NCI-H187 (cell line): ENCODE measurements at places on chromosomes 3 and 15.
A peak's percentile ranks its signal among the peaks of the same experiment; 100 is the strongest.

- no peak for DNase-seq
These were observed 22.6 kb downstream of the NTRK3 start for GRCh38 chr15:88233921-88234320.

GRCh38 chr3:40108643-40109042 lies 200.9 kb upstream of the EIF1B start:
- no peak for DNase-seq

DNA sequence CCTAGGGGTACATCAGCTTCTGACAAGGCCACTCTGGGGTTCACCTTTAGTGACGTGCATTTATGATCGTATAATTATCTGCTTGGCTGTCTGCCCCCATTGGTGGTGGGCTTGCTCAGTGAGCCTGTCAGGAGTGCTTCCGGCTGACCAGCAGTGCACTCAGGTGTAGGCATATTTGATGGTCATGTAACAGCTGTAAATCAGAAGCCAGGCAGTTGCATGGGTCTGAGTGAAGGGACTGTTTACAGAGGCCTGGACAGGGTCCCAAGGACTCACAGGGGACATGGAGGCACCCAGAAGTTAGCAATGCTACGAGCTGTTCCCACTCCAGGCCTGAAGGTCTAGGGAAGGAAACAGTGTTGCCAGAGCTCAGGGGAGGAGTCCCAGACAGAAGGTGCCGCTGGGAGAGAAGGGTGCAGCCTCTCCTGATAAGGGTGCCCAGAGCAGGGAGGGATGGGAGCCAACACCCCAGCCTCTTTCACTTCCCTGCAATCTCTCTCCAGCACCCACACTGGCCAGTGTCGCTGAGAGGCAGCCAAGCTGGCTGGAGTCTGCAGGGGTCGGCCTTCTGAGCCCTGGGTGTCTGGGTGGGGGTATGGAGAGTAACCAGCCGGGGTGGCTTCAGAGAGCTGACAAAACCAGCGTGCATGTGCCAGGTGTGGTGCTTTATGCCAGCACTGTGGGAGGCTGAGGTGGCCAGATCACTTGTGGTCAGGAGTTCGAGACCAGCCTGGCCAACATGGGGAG lies 61.3 kb upstream of the PRR23E start:
- DNase-seq: no peak

- DNase-seq: no peak
These were observed 71.1 kb downstream of the CCNL1 start for GRCh38 chr3:157088601-157089454.

DNA sequence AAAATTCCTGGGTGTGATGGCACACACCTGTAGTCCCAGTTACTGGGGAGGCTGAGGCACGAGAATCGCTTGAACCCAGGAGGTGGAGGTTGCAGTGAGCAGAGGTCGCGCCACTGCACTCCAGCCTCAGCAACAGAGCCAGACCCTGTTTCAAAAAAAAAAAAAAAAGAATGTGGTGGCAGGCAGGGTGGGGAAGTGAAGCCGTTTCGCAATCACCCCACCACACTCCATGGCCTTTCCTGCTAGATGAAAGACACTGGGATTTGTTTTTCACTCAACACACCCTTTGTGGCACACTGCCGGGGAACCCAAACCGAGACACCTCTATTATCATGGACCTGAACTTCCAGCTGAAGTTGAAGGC lies 172.4 kb upstream of the IQSEC1 start:
- DNase-seq: no peak

- DNase-seq: peak; percentile 63
These were observed 550 bp downstream of the RPP25 start for GRCh38 chr15:74955796-74956647.

DNA sequence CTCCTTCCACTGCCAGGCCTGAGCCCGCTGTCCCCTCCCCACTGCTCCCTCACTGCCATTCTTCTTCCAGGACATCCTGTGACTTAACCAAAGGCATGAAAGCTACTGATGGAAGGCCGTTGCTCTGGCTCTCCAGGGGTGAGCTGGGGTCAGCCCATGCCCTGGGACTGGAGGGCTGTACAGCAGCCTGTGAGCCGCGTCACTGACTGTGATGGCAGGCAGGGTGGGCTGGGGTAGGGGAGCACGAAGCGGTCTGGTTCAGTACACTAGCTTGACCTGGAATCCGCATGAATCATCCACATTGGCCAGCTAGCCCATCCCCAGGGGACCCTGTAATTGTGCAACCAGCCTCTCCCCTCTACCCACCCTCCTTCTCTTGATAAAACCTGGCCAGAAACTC lies 30.8 kb downstream of the CORO2B start:
- DNase-seq: no peak

DNA sequence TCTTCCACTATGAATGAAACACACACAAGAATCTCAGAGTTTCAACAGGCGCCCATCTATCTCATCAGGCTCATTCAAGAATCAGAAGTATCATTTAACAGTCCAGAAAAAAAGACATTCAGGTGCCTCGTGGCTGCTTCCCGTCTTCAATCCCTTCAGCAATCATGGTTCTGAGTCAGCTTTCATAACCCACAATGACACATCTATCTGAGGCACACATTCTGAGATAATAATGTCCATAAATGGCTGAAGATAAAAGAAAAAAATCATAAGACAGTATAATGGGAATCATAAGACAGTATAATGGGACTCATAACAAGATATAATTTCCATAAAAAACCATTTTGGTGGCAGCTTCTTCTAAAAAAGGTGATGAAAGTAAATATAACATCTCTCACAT lies 52.4 kb downstream of the TNIK start:
- no peak for DNase-seq

DNA sequence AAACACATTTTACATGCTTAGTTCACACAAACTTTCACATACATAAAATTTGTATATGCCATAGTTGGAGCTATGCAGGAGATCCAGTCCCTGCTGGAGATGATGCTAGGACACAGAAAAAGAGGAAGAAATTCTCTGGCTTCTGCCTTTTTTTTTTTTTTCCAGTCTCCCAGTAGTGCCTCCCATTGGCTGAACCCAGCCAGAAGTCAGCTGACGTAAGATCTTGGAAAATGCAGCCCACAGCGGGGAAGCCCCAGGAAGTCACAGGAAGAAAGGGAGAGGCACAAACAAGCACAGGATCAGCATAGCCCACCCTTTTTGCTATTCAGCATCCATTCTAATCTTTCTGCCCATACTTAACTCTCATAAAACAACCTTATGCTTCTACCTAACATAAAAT lies 38.5 kb downstream of the SCN11A start:
- DNase-seq: no peak

DNA sequence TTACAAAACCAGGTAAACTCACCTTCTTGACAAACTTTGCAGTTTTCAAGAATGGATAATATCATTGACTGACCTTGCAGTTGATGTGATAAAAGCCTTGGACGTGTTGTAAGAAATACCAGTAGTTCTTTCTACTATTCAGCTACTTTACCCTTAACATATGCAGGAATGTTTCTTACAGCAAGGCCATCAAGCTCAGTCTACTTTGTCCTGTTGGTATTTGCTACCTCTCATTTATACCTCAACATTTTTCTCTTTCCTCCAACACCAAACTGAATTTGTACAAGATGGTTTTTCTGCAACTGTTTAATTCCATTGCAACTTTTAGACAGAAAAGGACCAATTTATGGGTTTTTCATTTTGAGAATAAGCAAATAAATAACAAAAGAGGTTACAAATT lies 147.4 kb upstream of the BCHE start:
- no peak for DNase-seq

DNA sequence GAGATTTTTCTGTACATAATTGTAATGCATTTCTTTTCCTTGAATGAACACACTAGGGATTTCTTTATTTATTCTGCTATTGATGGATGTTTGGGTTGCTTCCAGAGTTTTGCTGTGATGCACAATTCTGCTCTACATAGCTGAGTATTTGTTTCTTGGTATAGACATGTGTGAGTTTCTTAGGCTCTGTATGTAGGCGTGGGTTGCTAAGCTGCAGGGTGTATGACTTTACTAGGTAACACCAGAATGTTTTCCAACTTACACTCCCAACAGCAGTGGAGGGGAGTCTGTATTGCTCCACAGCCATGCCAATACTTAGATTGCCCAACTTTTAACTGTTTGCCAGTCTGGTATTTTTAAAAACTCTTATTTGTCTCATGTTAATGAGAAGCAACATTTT lies 155.5 kb upstream of the TNIK start:
- no peak for DNase-seq

DNA sequence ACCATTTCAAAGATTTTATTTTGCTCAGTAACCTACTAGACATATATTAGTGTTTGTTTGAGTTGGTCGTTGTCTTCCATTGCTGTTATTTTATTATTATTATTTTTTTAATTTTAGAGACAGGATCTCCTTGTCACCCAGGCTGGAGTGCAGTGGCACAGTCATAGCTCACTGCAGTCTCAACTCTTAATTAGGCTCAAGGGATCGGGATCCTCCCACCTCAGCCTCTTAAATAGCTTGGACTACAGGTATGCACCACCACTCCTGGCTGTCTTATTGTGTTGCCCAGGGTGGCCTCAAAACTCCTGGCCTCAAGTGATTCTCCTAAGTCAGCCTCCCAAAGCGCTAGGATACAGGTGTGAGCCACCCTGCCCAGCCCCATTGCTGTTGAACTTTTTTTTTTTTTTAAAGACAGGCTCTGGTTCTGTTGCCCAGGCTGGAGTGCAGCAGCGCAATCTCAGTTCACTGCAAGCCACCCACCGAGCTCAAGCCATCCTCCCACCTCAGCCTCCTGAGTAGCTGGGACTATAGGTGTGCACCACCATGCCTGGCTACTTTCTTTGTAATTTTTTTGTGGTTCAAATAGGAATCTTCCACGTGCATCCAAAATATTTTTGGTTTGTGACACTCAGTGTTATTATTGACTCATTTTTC lies 18.2 kb downstream of the SETD5 start:
- no peak for DNase-seq

DNA sequence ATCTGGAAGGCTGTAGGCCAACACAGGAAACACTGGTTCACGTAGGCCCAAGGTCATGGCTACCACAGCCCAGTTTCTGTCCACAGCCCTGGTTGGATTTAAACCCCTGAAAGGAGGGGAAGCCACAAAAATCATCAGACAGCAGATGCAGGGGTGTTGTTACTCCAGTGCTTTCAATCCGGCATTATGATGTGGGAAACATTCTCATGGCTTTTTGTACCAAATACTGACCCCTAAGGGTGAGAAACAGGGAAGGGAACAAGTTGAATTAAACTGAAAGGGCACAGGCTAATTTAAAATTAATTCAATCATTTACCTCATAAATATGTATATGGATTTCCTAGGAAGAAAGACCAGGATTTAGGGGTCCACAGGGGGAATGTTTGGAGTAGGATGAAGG lies 375.6 kb downstream of the CTNNB1 start:
- no peak for DNase-seq

DNA sequence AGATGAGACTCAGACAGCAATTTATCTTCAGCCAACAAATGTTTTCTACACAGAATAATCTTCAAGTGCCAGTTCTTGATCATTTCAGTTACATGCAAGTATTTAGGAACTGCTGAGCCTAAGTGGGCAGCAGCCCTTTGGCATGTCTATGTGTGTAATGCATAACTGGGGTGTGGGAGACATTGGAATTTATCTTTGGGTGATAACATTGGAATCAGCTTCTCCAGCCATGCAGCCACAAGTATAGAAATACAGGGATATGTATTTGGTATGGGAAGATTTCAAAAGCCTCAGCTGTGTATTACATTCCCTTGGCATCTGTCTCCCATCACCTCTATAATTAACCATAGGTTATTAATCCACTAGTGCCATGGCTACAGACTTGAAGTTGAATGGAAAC lies 63.4 kb upstream of the FOXP1 start:
- DNase-seq: no peak

DNA sequence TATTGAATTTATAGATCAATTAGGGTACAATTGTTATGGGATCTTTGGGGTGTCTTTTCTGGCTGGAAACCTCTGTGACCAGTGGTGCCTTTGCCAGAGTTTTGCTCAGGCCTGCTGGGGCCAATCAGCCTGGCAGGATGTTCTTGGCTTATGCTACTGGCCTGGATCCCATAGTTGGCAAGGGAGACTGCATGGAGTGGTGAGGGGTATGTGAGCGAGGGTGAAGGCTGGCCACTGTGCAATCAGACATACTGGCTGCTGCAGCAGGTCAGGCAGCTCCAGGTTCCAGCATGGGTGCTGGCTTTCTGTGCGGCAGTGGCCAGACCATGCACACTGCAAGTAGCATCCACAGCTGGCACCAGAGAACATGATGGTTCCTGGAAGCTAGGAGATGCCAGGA lies 1053.2 kb upstream of the GBE1 start:
- no peak for DNase-seq

GRCh38 chr15:92157666-92158298 lies 235.9 kb upstream of the ST8SIA2 start:
- no peak for DNase-seq

- DNase-seq: no peak
These were observed 204.1 kb downstream of the THRB start for GRCh38 chr3:24290596-24290995.

- DNase-seq: no peak
These were observed 35.2 kb downstream of the ZNF710 start for GRCh38 chr15:90036343-90036742.

- no peak for DNase-seq
These were observed 179.9 kb upstream of the THBS1 start for GRCh38 chr15:39400821-39401550.

DNA sequence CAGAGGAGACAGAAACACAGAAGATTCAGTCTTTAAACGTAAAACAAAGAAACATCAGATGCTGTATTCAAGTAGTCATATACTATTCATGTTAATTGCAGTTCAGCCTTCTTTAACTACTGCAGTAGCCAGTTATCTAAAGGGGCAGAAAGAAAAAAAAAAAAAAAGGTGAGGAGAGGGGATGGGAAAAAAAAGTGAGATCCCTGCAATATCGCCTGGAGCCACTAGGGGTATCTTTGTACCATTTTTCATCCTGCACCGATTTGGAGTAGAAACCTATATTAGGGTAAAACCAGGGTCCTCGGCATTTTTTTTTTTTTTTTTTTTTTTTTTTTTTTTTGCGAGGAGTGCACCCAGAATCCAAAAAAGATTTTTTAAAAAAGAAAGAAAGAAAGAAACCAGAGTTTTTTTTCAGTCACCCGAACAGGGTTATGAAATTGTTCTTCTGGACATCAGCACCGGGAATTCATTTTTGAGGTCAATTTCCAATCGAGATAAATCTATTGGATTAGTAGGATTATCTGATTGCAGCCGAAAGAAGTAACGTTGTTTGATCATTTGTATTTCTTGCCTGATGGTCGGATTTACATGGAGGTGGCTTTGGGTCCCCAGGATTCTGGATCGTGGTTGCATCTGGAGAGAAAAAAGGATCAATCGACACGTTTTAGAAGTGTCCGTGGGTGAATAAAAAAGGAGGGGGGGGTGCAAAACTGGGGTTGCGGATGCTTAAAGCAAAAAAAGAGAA lies 186.7 kb downstream of the NLGN1 start:
- no peak for DNase-seq

DNA sequence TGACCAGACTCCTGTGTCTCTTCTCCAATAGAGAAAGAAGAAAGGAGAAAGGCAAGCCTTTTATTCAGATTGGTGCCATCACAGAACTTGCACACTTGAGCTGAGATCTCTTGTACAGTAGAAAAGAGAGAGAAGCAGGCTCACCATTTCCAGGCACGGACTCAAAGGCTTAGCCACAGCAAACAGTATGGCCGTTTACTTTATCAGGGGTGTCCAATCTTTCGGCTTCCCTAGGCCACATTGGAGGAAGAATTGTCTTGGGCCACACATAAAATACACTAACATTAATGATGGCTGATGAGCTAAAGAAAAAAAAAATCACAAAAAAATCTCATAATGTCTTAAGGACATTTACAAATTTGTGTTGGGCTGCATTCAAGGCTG lies 5.0 kb downstream of the IFT80 start:
- no peak for DNase-seq

- no peak for DNase-seq
These were observed 213.7 kb downstream of the PDCD6IP start for GRCh38 chr3:34012102-34012461.
